ENCODE measurements at places on chromosomes 4 and X.

DNA sequence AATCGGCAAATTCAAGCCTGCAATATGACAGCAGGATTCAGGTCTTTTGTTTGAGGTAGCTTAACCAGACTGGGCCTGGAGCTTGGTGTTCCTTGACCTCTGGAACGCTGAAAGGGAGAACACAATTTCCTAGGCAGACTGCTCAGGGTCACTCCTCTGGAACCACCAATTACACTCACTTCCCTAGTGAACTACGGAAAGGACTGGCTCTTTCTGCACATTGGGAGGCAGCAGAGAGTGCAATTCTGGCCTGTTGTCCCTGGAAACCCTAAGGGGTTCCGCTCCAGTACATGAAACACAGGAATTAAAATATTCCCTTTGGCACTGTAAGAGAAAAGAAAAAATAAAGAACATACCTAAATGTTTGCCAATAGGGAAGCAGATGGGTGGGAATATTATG, 58.6 kb downstream of the GPC3 start:
- no peak for DNase-seq

DNA sequence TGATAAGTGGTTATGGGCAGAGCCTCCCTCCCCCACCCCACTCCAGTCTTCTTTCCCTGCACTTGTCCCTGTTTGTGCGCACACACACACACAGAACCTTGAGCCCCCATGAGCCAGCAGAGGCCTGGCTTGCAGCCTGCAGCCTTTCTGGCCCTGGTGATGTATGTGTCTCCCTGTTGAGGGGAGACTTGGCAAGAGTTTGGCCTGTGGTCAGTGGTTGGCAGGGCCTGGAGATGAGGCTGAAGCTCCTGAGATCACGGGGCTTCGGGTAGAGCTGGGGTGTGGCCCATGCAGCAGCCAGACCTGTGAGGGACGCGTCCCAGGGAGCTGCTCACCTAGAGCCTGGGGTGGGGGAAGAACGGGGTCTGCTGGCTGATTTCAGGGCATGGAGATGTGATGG, 2.3 kb downstream of the GPR173 start:
- DNase-seq: peak; percentile 17

DNA sequence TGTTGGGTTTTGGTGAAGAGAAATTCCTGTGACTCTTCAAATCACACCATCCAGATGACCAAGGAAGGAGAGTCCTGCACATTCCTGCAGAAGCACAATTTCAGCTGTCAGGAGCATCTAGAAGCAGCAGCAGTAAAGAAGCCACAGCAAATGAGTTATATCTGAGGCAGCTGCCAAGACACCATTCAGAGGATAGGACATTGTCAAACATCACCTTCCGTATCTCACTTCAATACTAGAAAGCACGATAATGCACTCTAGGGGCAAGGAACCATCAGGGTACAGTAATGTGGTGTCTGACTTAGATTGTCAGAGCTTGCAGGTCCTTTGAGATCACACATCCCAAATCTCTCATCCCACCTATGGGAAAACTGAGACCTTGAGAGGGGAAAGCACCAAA, 134.5 kb downstream of the COL4A6 start:
- DNase-seq: no peak

DNA sequence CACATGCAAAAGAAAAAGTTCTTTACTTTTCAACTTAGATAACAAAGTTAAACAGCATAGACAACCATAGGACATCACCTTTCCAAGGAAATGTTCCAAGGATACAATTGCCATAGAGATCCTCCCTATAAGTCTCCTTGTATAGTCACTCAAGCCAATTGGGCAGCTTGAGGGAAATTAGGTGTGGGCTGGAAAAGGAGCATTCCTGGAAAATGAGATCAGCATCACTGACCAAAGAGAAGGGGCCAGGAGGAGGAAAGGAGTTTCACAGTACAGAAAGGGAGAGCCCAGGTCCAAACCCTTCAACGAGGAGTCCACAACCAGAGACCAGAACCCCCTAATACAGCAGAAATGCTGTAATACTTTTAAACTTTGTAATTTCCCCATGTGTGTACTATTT, 91.5 kb upstream of the PPARGC1A start:
- DNase-seq: no peak

DNA sequence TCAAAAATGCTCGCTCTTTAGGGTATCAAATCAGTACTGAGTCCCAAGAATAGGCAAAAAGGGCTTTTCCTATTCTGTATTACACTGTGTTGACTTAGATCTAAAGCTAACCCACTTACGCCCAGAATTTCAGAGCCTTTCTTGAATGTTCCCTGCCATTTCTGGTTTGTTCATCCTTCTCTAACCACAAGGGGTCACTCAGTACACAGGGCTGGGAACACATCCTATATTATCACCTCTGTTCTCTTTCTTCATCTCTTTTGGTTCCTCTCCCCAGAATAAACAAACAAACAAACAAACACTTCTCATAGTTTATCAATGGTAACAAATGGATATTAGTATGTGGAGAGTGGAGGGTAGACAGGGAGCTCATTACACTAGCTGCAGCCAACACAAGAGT, 25.5 kb upstream of the MORC4 start:
- peak; percentile 48 for DNase-seq

DNA sequence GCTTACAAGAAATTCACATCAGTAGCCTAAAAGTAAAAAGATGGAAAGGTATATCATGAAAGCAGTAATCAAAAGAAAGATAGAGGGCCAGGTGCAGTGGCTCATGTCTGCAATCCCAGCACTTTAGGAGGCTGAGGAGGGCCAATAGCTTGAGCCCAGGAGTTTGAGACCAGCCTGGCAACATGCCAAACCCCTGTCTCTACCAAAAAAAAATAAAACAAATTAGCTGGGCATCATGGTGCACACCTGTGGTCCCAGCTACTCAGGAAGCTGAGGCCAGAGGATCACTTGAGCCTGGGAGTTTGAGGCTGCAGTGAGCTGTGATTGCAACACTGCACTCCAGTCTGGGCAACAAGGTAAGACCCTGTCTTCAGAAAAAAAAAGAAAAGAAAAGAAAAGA, 55.5 kb downstream of the GSPT2 start:
- DNase-seq: no peak

- peak; percentile 80 for DNase-seq
Measured at GRCh38 chr4:143406523-143406922, 69.8 kb downstream of the GAB1 start.

DNA sequence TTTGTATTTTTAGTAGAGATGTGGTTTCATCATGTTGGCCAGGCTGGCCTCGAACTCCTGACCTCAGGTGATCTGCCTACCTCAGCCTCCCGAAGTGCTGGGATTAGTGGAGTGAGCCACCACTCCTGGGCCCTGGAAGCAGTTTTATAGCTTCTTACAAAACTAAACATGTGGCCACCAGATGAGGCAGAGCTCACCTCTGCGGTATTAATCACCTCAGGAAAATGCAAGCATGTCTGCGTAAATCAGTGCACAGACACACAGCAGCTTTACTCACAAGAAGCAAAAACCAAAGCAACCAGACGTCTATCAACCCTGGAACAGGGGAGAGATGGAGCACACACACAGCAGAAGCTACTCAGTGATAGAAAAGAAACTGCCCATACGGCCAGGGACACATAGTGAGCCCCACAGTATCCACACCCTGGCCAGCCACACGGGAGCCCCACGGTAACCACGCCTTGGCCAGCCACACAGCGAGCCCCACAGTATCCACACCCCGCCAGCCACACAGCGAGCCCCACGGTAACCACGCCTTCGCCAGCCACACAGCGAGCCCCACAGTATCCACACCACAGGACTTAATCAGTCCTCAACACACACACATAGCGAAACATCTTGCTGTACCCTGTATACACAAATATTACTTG, 30.2 kb downstream of the PPP2R3B start:
- DNase-seq: no peak

All from cardiac fibroblast (primary cell).